T-helper 17 cell (primary cell): ENCODE measurements at places on chromosomes 11 and 22. TPM values are rescaled to one million over a fixed set of nuclear protein-coding genes. Genes with fewer than 3 reads are reported as not detected.

- no peak for DNase-seq
Measured at GRCh38 chr11:78212586-78213371, 24.1 kb downstream of the USP35 start.

- DNase-seq: no peak
Measured at GRCh38 chr22:34587357-34588356, 478.3 kb upstream of the ISX start.

GRCh38 chr11:29184939-29185890, 831.6 kb downstream of the KCNA4 start:
- DNase-seq: no peak

APOL4 gene
- total RNA-seq: not detected

DNA sequence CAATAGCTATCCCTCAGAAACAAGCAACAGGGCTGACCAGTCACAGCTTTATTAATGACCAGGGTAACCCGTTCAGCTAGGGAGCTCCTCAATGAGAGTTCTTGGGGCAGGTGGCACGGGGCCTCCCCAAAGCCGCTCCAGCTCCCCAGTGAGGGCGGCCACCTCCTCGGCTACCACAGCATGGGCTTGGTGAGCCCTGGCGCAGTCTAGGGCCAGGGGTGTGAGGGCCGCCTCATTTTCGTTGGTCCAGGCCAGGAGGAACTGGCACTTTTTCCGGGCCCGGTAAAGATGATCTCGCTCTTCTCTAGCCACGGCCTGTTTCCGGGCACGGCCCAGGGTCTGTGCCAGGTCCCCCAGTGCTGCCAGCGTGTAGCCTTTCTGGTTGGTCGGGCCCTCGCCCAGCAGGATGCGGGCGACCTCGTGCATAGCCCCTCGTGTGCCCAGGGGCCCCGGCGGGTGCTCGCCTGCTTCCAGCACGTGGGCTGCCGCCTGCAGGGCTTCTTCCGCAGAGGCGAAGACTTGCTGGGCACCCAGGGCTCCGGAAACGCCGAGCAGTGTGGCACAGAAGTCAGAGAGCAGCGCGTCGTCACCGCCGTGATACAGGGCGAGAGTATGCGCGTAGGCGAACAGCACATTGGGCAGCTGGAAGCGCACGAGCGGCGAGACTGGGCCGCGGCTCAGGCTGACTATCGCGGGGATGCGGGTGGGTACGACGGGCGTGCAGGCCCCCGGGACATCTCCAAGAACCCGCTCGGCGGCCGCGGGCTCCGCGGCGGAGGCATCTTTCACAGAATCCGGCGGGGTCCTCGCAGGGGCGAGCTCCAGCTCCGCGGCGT, 913 bp downstream of the ZNHIT2 start:
- DNase-seq: no peak

GRCh38 chr11:69062873-69063651, 14.3 kb downstream of the TPCN2 start:
- DNase-seq: no peak
